Progenitor cell of endocrine pancreas (in vitro differentiated cells): ENCODE measurements at places on chromosomes 16 and 17.

DNA sequence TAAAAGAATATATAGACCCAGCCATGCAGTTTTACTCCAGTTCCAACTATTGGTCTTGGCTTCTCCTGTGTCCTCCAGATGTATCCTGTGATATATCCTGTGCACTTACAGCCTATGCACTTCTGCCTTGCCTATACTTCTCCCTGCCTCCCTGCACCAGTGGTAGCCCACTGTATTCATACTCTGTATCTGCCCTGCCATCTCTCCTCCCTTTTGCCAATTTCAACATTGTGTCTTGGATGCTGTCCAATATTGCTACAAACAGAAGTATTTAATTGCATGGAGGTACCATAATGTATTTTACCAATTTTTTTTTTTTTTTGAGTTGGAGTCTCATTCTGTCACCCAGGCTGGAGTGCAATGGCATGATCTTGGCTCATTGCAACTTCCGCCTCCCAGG lies 242.7 kb downstream of the HAPSTR1 start:
- no peak for DNase-seq

DNA sequence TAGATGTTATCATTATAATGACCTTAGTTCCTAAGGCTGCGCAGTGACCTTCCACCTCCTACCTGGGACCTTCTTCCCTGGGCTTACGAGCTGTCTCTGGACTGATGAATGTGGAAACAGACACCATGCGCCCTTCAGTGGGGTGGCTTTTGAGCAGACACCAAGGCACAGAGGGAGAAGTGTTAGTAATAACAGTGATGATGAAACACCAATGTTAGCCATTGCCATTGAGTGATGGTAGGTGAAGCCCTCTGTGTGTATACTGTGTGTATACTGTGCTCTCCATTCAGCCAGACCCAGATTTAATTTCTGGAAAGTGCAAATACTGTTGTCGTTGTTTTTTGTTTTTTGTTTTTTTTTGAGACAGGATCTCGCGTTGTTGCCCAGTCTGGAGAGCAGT lies 44.5 kb downstream of the CLEC16A start:
- DNase-seq: no peak

GRCh38 chr17:80899402-80900268 lies 92.0 kb upstream of the CHMP6 start:
- DNase-seq: no peak

- DNase-seq: no peak
Observed at GRCh38 chr17:64617125-64617780, 44.9 kb downstream of the SMURF2 start.

DNA sequence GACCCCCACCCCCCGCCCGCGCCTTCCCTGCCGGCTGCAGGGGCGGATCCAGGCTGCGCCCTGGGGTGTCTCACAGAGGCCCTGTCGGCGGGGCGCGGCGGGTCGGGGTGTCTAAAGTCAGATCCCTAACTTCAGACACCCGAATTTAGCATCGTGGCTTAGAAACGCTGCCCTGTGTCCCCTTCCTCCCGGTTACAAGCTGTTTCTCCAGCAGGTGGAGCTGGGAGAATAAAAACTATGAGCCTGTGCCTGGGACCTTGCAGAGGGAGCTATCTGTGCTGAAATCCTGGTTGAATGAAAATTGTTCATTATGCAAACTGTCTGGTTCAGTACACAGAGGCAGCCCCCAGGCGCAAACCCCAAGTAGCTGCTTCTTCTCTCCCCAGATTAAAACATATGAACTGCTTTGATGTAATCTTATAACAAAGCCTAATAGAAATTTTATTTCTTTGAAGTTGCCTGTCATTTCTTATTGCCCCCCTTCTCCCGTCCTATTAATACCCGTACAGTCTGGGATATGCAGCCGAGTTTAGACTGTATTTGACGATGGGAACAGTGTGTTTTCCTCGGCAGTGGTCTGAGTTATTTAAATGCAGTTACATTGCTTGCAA lies 79.0 kb downstream of the RPA1 start:
- peak; percentile 46 for DNase-seq

- no peak for DNase-seq
Observed at GRCh38 chr16:58411736-58412614, 19.7 kb downstream of the GINS3 start.

GRCh38 chr17:49891694-49892389 lies 44.0 kb upstream of the TAC4 start:
- DNase-seq: no peak

DNA sequence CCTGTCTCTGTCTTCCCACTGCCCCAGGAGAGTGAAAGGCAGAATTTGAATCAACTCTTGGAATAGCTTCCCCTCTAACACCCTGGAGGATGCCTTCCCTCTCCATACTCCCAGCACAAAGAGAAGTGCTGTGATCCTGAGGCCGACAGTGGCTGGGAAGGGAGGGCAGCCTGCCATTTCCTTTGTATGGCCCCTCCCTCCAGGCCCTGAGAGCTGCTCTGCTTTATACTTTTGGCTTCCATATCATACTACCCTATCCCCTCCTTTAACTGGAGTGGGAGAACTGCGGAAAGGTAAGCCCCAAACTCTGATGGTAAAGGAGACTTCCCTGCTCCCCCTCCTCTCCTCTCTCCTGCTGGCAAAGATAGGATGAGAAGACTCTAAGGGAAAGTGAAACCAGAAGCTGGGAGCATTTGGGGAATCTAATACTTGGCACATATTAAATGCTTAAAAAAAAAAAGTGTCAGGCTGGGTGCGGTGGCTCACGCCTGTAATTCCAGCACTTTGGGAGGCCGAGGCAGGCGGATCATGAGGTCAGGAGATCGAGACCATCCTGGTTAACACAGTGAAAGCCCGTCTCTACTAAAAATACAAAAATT lies 4.1 kb upstream of the MED24 start:
- no peak for DNase-seq
